ENCODE measurements at places on chromosomes 5 and 9.
A peak's percentile ranks its signal among the peaks of the same experiment; 100 is the strongest.

- DNase-seq, result no peak
Observed at GRCh38 chr9:13555989-13556500, 276.6 kb upstream of the MPDZ start.

- no peak for DNase-seq
Observed at GRCh38 chr5:15321776-15322175, 178.2 kb upstream of the FBXL7 start.

GRCh38 chr9:128026773-128027541 lies 40.2 kb downstream of the NAIF1 start:
- DNase-seq, result no peak

- DNase-seq, result no peak
Observed at GRCh38 chr9:113588242-113588810, 124.8 kb downstream of the RGS3 start.

GRCh38 chr9:21969951-21970799 lies 24.0 kb downstream of the CDKN2A start:
- no peak for DNase-seq

- no peak for DNase-seq
Observed at GRCh38 chr5:110727025-110727314, 499 bp upstream of the TMEM232 start.

DNA sequence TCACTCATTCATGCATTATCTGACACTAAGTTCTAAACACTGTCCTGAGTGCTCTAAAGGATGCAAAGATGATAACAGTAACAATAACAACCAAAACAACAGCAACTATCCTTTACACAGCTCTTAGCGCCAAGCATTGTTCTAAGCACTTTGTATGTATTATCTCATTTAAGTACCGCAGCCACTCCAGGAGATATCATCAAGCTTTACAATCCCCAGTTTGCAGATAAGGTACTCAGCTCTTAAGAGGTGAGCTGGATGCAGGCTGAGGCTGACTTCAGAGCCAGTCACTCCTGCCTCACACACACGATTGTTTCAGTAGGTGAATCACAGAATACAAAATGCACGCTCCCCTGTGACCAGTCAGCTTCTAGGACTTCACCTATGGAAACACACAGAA lies 141.8 kb downstream of the PAX5 start:
- DNase-seq, result no peak

DNA sequence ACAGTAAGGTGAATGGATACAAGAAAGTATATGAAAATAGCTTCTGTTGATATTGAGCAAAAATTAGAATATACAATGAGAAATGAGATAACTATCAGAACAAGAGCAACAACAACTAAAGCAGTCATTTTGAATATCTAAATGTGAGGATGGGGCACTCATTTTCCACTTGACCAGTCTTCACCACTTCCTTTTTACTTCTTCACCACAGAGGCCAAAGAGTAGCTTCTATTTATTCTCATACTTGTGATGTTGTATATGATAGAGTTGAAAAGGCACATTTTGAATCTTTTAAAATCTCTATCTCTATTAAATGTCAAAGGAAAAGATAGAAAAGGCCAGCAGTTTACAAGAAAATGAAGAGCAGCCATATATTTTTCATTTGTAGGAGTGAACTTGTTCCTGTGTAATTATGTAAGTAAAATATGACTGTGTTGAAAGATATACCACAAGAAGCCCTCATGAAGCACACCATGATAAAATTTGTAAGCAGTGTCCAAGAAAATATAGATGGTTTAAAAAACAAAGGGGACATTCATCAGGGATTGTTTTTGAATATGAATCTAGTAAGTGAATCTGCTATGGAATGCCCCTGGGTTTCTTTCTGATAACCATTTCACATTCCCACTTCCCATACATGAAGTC lies 39.2 kb downstream of the ADAMTS19 start:
- DNase-seq, result no peak

- DNase-seq, result no peak
Observed at GRCh38 chr9:84379740-84380139, 39.2 kb upstream of the SLC28A3 start.

GRCh38 chr5:55672477-55672911 lies 39.6 kb downstream of the SLC38A9 start:
- no peak for DNase-seq

DNA sequence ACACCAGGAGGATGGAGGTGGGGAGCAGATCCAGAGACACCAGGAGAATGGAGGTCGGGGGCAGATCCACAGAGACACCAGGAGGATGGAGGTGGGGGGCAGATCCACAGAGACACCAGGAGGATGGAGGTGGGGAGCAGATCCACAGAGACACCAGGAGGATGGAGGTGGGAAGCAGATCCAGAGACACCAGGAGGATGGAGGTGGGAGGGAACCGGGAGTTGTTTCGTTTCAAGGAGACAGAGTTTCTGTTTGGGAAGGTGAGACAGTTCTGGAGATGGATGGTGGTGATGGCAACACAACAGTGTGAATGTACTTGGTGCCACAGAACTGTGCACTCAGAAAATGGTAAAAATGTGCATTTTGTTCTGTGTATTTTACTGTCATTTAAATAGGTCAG lies 9.0 kb upstream of the INPP5E start:
- no peak for DNase-seq

- DNase-seq, result no peak
Observed at GRCh38 chr9:19022206-19022605, 10.8 kb downstream of the SAXO1 start.

DNA sequence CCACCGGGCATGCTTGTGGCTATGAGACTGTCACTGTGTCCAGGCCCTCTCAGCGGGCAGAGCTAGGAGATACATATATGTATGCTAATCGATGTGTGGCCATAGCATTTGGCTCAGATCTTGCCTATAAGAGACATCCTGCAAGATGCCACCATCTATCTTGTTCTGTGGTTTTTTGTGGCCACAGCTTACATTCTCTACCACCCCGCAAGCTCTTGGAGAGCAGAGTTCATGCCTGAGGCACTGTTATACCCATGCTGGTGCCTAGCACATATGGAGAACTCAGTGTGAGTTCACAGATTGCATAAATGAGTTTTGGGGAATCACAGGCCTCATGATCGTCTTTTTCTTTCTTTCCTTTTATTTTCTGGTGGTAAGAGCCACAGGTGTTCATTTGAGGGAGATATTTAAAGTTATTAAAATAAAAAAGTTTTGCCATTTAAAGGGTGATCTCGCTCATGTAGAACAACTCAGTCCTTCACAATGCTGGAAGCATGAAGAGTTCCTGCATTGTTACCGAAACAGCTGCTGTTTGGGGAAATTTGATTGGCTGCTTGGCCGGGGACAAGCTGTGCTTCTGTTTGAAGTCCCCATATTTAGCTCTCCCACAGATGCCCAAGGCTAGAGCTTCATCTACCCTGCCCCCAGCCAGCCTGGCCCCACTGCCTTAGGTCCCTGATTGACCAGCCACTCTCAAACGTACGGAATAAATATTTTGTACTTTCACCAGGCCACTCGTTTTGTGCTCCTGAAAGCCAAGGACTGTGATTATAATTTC lies 169.2 kb upstream of the MAP1B start:
- no peak for DNase-seq

DNA sequence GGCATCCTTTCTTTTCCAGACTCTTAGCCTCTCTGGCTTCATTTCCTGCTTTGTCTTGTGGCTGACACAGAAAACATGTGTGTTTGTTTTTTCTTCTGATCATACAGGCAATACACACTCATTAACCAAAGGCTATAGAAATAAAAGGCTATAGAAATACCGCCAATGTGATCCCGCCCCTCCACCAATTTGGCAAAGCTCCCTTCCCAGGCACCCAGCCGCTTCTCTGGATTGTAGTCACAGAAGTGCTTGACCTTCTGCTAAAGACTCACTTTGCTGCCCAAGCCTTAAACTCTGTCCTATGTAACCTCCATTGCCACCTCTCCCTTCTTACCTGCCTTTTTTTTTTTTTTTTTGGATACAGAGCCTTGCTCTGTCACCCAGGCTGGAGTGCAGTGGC lies 5.3 kb downstream of the TXNDC15 start:
- DNase-seq, result no peak

- DNase-seq, result no peak
Observed at GRCh38 chr5:59648949-59649921, 244.3 kb downstream of the PDE4D start.

DNA sequence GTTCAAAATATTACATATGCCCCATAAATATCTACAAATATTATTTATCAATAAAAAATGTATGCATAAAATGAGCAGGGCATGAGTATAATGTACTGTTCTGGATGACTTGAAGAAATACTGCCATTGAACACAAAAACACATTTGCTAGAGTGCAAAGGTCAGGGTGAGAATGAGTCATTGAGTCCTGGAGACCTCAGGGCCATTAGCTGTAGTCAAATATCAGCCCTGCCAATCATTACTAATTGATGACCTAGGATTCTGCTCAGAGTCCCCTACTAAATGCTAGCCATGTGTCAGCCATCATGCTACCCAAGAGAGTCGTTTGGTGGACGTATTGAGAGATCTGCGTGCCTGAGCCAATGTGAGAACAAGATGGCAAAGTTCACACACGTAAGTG lies 80.3 kb upstream of the FAM169A start:
- no peak for DNase-seq

DNA sequence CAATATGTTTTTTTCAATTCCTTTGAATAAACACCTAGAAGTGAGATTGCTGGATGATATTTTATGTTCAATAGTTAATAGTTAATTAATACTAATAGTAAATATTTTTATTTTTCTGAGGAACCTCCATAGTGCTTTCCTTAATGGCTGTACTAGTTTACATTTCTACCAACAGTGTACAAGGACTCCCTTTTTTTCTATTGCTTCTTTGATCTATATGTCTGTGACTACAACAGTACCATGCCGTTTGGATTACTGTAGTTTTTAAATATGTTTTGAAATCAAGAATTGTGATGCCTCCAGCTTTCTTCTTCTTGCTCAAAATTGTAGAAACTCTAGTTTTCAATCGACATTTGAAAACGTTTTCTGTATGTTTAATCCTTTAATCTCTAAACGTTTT lies 39.5 kb upstream of the ADAMTS16 start:
- no peak for DNase-seq

- DNase-seq, result no peak
Observed at GRCh38 chr9:130199605-130200004, 27.4 kb downstream of the NCS1 start.

DNA sequence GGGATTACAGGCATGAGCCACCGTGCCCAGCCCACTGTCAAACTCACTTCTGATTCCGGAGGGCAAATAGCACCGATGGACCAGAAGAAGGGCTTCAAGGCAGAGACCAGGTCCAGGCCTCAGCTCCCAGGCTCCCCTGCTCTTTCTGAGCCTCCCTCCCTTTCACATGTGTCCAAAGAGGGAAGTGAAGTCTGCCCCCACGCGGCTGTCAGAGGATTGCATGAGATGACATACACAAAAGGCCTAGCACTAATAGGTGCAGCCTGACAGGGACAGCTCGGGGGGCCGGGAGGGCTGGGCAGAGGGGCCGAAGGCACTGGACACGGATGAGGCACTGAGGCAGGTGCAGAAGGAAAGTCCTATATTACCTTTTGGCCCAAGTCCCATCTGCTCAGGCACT lies 16.1 kb downstream of the FBP1 start:
- peak; percentile 7 for DNase-seq

- DNase-seq, result no peak
Observed at GRCh38 chr9:98708103-98708932, 417 bp downstream of the GABBR2 start.

DNA sequence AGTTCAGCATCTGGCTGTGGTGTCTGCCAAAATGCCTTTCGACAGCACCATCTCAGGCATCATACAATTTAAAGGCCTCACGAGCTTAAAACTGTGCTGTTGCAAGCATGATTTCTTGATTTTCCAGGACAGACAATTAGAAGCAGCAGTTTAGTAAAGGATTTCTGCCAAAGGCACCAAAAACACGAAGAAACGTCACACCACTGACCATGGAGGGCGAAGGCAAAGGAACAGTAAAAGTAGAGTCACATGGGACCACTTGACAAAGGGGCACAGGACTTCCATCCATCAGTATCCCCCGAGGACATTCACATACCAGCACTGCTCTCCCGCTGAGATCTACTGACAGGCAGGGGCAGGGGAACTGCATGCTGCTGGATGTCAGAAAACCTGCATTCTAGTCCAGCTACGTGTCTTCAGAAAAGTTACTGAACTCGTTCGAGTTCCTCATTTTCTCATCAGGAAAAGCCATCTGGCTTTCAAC lies 70.4 kb upstream of the FBXW11 start:
- no peak for DNase-seq

Data from NCI-H1930 (cell line).